ENCODE measurements at places on chromosomes 2 and 18.

- no peak for DNase-seq
Measured at GRCh38 chr18:9854801-9855676, 30.7 kb upstream of the TXNDC2 start.

GRCh38 chr2:152465541-152465940 is 130.6 kb downstream of the FMNL2 start:
- DNase-seq, result no peak

DNA sequence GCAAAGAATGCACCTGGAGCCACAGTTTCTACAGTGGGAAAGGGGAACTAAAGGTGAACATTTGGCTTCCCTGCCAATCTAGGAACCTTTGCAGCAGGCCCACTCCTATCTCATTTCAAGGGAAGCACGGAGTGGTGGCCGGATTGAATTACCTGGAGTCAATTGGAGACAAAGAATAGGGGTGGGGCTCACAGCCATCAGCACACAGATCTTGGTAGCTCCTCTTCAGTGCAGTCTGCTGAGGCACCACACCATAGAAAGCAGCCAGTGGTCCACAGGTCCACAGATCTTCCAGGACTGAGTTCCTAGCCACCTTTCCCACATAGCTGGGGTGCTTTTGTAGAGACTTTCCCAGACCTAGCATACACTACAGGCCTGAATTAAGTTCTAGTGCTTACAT is 43.5 kb upstream of the NXPH2 start:
- DNase-seq, result no peak

DNA sequence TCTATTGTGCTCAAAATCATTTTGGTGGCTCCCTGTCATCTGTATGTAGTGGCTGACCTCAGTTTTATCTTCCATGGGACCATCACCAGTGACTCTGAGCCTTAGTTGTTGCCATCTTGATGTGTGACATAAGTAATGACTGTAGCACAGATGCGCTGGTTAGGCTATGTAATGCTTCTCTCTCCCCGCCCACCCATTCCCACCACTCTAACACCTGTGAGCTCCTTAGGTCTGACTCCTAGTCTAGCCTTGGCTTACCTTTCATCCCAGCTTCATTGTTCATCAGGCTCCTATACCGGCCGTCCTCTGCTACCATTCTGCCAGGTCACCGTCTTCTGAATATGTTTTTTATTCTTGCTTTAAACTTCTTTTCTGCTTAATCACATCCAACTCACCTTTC is 17.2 kb downstream of the MYO1B start:
- no peak for DNase-seq

DNA sequence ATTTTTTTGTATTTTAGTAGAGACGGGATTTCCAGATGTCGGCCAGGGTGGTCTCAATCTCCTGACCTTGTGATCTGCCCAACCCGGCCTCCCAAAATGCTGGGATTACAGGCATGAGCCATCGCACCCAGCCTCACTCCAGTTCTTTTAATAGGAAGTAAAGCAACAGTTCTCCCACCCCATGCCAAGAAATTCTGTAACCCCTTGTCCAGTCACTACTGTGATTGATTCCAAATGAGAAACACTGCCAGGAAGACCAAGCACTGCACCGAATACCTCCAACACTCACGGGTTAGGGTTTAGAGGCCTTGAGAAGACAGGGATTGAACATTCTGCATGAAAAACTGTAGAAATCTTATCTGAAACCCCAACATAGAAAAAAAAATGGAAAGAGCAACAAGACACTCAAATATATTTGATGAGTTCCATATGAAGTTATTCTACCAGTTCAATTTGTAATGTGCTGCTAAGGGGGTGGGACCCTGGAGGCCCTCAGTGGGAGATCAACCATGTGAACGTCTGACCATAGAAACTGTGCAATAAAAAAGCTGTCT is 48.2 kb upstream of the BIN1 start:
- DNase-seq, result peak; percentile 48

DNA sequence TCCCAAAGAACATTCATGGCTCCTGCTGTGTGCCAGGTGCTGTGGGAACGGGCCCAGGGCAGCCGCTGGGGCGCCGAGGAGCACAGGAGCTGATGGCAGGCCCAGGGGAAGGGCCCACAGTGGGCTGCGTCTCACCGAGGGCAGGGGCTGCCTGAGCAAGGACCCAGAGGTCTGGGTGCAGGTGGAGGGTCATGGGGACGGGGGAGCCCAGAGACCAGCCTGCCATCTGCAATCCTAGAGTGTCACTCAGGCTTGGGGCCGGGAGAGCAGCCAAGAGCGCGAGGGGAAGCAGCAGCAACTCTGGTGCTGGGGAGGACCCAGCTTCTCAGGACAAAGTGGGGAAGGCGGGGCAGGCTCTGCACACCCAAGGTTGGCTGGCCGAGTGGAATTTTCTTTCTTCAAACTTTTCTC is 207.4 kb downstream of the HDAC4 start:
- no peak for DNase-seq

GRCh38 chr18:51248685-51249084 is 51.2 kb upstream of the MEX3C start:
- no peak for DNase-seq

DNA sequence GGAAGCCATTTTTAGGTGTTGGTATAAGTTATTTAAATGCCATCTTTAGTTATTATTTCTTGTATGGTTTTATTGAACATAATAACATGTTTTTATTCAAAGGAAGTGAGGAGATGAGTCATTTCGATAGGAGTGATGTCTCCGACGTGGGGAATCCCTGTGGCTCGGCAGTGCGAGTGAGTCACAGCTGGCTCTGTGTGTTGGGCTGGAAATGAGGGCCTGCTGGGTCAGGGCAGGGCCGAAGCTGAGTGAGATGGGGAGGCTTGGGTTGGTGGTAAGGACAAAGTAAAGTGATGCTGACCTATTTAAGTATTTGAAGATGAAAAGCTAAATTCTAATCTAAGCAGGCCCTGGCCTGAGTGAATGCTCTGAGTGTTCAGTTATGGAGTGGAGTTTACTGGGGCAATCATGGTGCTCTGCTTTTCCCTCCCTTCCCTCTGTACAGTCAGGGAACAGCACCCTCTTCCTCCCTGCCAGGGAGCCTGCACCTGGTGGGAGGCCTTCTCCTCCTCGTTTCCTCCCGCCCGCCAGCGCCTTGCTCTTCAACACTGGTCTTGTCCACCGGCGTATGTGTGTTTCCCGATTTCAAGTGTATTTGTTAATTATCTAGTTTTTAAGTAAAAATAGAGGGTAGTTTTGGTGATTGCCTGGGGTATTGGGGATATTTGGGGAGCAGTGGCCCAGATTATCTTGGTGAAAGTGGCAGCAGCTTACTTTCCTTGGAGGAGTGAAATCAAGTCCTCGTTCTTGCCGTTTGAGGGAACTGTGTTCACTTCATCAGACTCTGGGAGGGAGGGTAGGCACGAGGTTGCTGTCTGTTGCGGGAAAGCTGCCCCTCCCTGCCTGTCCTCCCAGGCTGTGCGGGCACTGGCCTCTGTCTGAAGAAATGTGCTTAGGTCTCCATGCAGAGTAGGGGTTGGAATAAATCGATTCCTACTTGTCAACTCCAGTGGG is 157.0 kb downstream of the LDLRAD4 start:
- DNase-seq, result peak; percentile 90

GRCh38 chr2:216354306-216354705 is 18.0 kb downstream of the MARCHF4 start:
- DNase-seq, result no peak

DNA sequence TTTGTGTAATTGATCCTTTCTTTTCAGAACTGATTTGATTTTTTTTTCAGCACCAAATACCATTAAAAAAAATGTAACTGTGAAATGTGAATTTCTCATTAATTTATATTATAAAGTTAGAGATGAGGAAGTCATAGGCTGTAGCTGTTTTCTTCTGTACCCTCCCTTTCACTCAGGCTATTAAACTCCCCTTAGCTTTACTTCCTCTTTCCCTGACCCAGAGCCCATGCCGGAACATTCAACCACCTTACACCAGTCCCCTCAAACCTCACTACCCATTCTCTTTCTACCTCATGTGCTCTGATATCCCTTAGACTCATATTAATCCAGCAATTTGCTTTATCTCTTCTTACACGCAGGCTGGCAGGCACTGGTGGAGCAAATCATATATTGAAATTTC is 12.4 kb downstream of the GALNT5 start:
- DNase-seq, result no peak

- no peak for DNase-seq
Measured at GRCh38 chr2:138534791-138535190, 33.2 kb downstream of the SPOPL start.

DNA sequence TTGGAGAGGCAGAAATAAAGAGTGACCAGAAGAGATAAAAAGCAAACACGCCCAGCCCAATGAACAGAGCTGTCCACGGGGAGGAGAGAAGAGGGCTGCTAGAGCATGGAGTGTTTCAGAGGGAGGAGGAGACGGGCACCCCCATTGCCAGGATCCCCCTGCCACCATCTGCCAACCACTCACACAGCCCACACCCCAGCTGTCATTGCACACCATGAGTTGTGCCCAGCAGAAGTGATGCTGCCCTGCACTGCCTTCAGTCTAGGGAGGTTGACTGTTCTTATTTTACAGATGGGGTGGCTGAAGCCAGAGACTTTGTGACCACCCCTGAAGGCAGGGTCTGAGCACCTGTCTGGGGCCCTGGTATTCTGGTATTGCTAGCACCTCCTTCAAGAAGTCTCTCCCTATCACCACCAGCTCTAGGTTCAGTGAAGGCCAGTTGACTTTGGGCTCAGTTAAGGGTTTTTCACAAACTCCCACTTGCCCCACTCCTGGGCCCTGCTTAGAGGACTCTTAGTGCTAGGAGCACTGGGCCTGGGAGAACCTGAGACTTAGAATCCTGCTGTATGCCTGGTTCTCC is 2.4 kb downstream of the FABP1 start:
- no peak for DNase-seq

DNA sequence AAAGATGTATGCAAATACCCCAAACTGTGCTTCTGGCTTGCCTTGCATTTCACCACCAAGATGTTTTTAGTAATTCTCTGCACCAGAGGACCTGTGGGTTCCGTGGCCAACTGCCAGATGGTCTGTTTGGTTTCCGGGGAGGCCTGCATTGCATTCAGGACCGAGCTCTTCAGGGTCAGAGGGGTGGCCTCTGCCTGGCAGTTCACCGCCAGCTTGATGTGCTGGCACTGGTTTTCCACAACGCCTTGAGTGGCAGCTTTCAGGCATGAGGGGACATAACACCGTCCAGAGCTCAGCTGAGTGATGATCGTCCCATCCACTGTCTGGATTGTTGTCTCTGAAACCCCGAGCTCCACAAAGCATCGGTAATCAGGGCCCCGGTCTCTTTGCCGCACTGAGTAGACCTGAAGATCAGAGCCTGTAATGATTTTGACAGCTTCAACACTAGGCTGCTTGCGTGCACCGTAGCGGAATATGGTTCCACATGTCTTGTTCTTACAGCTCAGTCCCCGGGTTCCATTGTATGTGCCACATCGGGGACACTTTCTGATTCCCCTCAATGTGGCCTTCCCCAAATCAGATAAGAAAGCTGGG is 9.4 kb downstream of the C2orf42 start:
- DNase-seq, result no peak

DNA sequence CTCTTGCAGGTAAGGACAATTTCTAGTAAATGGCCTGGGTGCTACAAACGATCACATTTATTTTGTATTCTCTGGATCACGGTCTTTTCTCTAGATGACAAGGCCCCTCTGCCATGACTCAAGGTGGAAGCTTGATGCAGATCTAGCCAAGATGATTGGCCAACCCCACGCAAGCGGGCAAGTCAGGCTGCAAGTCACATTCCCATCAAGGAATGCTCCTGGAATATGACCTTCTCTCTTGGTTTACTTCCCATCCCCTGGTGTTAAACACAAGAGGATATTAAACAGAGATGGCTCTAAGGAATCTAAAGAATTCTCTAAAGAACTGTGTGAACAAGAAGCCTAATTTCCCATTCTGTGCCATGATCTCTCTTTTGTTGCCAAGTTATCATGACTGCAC is 97.3 kb upstream of the SERPINE2 start:
- peak; percentile 65 for DNase-seq

DNA sequence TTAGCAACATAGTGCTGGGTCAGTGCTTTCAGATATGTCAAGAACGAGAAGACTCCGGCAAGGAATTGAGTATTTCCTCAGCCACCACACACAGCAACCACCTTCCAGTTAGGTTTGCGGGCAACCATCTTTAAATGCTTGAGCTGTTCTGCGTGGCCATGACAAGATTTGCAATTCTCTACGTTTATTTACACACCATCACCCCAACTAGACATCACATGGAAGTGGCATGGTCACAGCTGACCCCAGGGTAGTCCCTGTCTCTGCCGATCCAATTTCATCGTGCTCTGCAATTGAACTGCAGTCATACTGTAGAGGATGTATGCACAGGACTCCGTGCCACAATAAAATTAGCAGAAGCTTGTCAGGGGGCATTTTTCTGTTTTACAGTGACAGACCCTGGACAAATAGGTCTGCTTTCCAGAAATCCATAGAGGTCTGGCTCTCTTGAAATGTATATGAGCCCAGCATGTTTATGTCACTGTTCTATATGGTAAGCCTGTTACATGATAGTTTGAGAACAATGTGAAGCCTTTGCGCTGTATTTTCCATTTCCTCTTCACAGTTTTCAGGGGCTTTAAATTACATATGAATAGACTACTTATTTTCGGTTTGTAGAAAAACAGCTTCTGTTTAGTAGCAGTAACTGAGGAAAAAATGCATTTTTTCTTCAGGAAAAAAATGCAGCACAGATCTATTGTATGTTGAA is 605.2 kb downstream of the NR4A2 start:
- no peak for DNase-seq

DNA sequence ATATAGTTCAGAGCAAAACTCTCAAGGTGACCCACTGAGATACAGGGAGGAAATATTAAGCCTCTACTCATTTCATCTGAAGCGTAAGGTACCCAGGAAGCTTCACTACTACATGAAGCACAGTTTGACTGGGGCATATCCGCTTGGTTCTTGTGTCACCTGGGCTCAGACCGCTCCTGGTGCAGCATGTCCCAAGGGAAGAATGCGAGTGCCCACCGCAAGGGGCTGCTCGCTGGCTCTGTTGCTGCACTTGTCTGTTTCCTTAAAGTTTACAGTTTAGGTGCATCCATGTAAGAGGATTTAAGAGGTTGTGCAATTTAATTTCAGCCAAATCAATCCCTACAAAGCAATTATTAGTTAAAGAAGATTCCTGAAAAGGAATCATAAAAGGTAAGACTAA is 507.8 kb downstream of the FBXO15 start:
- no peak for DNase-seq

GRCh38 chr2:9095690-9096089 is 92.2 kb upstream of the MBOAT2 start:
- DNase-seq, result peak; percentile 45

- DNase-seq, result peak; percentile 93
Measured at GRCh38 chr18:41761333-41762018, 193.6 kb upstream of the PIK3C3 start.

GRCh38 chr2:222878301-222878876 is 17.6 kb downstream of the ACSL3 start:
- no peak for DNase-seq

DNA sequence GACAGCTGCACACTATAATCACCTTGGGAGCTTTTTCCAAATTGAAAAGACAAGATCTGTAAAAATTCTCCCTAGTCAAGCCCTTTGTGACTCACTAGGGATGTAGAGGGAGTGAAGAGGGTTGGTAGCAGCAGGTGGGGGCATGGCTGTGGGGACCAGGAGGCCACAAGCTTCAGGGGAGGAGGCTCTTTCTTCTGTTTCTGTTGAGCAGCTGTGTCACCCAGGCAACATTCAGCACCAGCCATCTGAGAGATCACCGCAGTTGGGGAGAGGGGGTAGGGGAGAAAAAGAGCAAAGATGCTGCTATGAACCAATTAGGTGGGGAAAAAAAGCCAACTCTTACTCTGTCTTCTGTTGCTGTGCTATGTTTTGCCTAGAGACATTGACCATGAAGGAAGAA is 352.3 kb upstream of the MEIS1 start:
- no peak for DNase-seq

GRCh38 chr2:233414777-233415570 is 60.7 kb downstream of the DGKD start:
- peak; percentile 66 for DNase-seq

GRCh38 chr2:193868833-193869232 is 1674.1 kb upstream of the TMEFF2 start:
- no peak for DNase-seq
